Breast epithelium (tissue), 4 donors: ENCODE measurements at places on chromosomes 12 and 14. TPM values are rescaled to one million over a fixed set of nuclear protein-coding genes. Genes with fewer than 3 reads are reported as not detected.

DNA sequence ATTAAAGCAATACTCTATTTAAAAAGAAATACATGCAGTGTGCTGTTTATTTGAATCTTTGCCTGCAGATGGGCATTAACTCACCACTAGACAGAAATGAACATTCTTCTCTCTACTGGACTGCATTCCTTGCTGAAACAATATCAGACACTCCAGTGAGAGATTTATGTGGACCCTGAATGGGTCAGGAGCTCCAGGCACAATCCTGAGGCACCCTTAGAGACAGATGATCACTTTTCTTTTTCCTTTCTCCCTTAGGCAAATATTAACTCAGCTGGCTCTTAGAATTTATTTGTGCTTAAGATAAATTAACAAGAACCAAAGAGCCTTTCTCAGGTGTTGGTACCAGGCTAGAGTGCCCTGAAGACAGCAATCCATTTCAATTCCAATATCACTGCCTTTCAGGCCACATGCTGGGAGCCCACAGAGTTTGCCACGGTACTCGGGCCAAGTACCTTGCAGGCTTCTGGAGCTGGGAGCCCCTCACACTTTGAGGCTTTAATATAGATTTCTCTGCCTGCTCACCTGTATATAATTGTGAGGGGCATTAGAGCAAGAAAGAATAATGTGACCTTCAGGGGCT lies 173.0 kb downstream of the EMP1 start:
- no peaks in the 10 kb centered on the region for H3K27me3 ChIP-seq
- H3K4me3 ChIP-seq, result no peak overlapping the region
- H3K4me1 ChIP-seq, result no peaks in the 10 kb centered on the region
- H3K27ac ChIP-seq, result no peak overlapping the region
- no peaks in the 10 kb centered on the region for H3K36me3 ChIP-seq
- no peak for DNase-seq

DNA sequence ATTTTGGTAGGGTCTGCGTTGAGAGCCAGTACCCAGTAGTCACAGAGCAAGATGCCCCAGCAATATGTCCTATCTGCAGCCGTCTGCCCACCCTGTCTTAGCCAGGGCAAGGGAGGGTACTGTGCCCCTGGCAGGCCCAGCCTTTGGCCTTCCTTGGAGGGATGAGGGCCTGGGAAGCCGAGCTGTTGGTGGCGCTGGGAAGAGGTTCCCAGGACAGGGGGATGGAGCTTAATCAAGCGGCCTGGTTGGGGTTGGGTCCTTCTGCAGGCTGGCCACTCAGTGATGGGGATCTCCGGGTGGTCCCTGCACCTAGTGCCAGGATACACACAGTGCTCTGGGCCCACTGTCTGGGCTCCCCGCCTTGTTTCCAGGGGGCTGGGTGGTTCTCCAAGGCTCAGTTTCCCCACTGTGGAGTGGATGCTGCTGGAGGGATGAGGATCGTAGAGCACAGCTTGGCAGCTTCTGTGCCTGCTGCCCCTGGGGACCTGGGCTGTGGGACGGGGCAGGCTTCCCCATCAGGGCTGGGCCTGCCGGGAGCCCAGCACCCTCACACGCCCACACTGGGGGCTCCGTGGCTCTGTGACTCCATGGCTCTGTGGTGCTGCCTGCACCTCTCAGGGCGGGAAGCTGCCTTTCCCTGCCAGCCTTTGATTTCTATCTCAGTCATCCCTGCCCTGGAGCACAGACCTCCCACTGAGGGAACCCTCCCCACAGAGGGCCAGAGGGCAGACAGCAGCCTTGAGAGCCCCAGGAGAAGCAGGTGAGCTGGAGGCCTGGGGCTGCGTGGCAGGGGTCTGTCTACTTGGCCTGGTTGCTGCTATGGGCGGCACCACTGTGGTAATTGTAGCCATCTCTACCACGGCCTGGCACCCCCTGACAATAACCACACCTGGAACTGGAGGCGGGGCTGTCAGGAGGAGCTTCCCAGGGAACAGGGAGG lies 357.0 kb downstream of the TMEM121 start:
- no peaks in the 10 kb centered on the region for H3K36me3 ChIP-seq
- no peak overlapping the region for H3K27ac ChIP-seq
- H3K4me1 ChIP-seq, result no peaks in the 10 kb centered on the region
- H3K27me3 ChIP-seq, result no peaks in the 10 kb centered on the region
- H3K4me3 ChIP-seq, result no peak overlapping the region
- DNase-seq, result peak; percentile 38

The LRRC43 gene
- 0.80 TPM for total RNA-seq

The DDN gene
- total RNA-seq, result not detected

- H3K4me1 ChIP-seq, result no peaks in the 10 kb centered on the region
- H3K27ac ChIP-seq, result no peak overlapping the region
- DNase-seq, result no peak
- peaks cover 10% of the 10 kb centered on the region for H3K36me3 ChIP-seq
- no peaks in the 10 kb centered on the region for H3K27me3 ChIP-seq
Observed at GRCh38 chr12:132574271-132574996, 35.9 kb downstream of the LRCOL1 start.
